Kasumi-1 (cell line): ENCODE measurements at places on chromosomes 13 and 19.
A peak's percentile ranks its signal among the peaks of the same experiment; 100 is the strongest.

GRCh38 chr19:55838906-55839305 lies 2.6 kb downstream of the NLRP4 start:
- DNase-seq, result no peak

- no peak for DNase-seq
Observed at GRCh38 chr19:23512151-23512925, 117.1 kb upstream of the ZNF91 start.

GRCh38 chr13:80473695-80474094 lies 132.8 kb upstream of the SPRY2 start:
- no peak for DNase-seq

DNA sequence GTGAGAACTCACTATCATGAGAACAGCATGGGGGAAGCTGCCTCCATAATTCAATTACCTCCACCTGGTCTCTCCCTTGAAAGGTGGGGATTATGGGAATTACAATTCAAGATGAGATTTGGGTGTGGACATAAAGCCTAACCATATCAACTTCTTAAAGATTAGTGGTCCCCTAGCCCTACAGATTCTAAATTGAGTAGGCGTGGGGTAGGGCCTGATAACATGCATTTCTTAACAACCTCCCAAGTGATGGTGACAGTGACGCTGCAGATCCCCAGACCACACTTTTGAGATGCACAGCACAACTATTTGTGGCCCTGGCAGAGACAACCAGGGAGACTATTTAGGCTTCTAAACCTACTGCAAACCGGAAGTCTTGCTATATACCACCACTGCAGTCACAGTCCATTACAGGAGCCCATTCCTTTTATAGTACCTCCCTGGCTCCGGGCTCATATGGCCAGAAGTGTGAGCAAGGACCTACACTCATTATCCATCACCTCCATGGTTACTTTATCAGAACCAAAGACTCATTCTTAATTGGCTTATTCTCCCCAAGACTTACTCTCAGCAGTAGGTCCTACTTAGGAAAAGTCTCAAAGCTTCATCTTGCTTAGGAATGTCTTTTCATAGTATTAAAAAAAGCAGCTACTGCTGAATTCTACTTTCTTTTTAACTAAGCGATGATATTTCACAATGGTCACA lies 2.1 kb upstream of the DPY19L3 start:
- DNase-seq, result no peak

GRCh38 chr13:74361274-74361673 lies 227.1 kb upstream of the KLF12 start:
- no peak for DNase-seq

DNA sequence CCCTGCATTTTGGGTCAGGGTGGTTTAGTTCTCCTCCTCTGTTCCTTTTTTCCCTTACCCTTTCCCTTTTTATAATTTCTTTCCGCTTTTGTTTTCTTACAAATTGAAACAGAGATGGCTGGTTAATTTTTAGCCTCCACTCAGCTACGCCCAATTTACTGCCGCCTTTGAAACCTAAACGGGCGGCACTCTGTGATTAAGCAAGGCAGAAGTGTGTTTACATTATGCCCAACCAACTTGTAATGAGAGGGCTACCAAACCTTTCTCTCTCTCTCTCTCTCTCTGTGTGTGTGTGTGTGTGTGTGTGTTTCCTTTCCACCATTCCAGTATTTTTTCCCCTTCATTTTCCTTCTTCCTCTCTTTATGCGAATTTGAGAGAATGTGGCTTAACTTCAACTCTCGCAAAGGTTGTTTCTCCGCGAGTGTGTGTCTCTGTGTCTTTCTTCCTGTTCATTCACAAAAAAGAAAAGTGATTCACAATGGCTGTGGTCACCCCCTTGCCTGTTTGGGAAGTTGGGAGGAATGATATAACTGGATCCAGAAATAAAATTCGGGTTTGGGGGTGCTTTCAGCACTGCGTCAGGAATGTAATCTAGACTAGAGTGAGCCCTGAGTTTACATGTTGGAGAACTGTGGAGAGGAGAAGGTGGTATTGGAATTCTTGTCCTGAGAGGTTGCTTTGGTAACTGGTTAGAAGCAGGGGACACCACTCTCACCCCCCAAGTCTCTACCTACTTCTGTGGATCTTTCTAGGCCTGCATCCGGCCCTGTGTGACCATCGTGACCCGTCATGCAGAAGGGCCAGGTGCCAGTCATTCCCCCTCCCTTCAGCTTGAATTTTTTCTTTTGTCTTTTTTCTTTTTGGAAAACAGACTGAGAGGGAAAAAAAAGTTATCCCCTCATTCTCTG lies 31.4 kb downstream of the NFIX start:
- DNase-seq, result no peak

- DNase-seq, result no peak
Observed at GRCh38 chr19:7383284-7383683, 34.5 kb downstream of the ARHGEF18 start.

GRCh38 chr13:25992076-25992475 lies 59.7 kb downstream of the SHISA2 start:
- DNase-seq, result no peak

GRCh38 chr13:51802631-51803418 lies 1.1 kb downstream of the DHRS12 start:
- DNase-seq, result no peak

DNA sequence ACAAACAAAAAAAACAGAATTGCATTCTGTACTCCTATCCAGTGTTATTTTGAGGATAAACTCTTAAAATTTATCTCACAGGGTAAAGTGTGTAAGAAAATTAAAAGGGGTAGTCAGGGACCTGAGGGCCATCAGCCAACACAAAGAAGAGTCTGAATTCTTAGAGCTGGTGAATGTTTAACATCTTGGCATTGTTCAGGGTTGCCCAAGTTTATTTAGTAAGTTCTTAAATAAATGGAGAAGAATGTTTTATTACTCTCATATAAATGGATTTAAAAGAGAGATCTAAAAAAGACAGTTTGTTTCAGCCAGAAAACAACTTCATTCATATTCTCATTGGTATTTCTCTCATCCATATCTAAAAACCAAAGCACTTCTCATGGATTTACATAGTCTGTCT lies 171.7 kb downstream of the LACC1 start:
- DNase-seq, result no peak

DNA sequence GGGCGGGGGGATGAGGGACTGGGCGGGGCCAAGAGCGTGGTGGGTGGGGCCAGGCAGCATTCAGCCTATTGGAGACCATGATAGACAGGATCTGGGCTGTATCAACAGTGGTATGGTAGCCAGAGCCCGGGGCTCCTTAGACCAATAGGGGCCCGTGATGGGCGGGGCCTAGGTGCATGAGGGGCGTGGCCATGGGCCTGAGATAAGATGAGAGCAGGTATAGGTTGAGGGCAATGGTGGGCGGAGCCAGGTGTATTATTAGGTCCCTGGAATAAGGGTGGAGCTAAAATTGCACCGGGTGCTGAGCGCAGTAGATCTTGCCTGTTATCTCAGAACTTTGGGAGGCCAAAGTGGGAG lies 5.3 kb downstream of the ABCA7 start:
- DNase-seq, result peak; percentile 76

DNA sequence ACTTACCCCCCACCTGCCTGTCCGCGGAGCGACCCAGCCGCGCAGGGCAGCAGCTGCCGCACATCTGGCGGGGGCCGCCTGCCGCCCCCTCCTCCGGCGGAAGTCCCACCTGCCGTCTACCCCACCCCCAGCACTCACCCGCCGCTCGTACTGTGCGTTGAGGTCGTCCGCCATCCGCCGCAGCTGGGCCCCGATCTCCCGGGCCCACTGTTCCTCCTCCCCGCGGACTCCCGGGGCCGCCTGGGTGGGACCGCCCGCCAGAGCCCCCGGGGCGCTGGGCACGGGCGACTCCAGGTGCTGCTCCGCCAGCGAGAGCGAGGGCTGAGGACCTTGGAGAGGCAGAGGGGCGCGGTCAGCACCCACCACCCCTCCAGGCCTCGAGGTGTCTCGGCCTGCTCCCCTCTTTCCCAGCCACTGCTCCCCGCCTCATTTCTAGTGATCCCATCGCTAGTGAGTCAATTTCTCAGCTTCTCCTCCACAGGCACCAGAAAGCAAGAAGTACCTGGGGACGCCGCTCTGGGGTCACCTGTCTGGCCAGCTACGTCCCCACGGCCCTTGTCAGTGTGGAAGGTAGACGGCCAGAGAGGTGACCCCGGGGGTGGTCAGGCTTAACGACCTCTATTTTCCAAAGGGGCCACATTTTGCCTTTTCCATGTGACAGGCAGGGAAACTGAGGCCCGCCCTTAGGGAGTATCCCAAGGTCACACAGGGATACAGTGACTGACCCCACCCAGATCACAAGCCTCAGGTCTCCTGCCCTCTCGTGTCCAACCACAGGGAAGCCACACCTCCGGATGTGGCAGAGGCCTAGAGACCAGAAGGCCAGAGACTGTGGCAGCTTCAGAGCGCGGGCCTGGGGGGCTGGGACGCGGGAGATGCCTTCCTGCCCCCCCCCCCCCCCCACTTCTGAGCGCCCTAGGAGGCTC lies 4.3 kb downstream of the BBC3 start:
- DNase-seq, result peak; percentile 17

DNA sequence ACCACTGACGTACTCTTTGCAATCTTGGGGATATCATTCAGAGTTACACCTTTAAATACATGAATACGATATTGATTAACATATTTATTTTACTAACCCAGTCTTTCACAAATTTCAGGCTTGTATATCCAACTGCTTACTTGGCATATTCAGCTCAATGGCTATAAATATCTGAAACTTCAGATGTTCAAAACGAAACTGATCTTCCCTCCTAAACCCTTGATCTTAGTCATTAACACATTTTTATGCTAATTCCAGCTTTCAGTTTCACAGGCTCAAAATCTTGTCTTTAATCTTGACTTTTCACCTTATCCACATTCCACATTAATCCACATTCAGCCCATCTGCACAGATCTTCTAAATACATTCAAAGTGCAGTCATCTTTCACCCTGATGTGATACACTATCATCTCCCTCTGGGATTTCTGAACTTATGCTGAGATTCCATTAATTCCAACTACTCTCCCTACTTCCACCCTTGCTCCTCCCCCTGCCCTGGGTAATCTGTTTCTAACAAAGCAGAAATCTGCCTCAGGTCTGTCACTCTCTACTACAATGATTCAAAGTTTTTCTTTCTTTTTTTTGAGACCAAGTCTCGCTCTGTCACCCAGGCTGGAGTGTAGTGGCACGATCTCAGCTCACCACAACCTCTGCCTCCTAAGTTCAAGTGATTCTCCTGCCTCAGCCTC lies 387.2 kb downstream of the GPC5 start:
- no peak for DNase-seq

DNA sequence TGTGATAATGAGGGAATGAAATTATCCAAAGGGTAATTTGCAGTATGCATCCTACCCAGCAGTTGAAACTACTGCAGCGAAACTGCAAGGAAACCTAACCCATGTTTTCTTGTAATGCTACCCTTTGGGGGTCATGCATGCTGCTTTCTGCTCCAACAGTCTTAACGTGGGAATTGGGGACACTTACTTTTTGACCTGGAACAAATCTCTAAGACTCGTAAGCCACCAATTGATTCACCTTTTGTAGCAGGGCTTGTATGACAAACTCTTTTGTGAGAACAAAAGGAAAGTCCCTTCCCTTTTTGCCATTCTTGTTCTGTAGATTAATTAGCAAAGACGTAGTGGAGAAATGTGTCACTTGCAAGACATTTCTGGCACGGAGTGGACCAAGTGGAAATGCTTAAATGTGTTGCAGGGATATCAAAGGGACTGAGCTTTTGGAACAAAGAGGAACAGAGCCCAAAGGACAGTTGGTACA lies 27.4 kb downstream of the LRCH1 start:
- no peak for DNase-seq

DNA sequence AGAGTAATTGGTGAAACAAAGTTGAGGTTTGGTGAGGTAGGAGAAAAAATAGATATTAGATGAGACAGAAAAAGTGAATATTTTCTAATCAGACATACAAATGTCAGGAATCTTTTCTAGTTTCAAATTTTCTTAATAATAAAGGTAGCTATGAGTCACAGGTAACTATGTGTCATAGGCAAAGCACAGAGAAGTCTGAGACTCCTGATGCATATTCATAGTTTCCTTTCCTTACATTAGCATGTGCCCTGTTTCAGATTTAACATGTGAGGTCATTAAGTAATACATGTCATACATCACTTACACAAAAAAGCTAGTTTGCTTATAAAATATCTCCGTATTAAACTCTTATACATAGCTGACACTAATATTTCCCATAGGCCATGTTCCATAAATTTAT lies 1141.3 kb upstream of the PCDH20 start:
- no peak for DNase-seq

- DNase-seq, result peak; percentile 92
Observed at GRCh38 chr19:44741841-44742329, 6.6 kb upstream of the BCL3 start.

DNA sequence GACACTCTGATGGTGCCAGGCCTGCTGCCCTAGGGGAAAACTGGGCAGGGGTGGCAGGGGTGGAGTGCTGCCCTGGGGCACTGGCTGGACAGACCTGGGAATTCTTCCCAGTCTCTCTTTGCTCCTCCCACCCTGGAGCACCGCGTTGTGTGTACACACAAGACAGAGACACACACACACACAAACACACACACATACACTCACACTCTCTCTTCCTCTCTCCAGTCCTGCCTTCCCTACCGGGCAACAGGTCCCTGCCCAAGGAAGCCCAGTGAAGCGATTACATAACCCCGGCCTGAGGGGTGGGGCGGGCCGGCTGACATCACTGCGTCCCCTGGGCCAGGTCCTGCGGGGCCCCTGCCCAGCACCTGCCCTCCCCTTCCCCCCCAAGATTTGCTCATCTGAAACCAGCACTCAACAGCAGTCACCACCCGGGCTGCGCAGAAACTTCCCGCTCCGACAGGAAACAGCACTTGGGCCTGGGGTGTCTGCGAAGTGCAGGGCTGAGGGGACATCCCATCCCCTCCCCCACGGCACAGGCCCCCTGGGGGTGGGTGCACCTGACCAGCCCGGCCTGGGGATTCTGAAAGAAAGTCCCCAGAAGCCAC lies 1.2 kb downstream of the MKNK2 start:
- DNase-seq, result peak; percentile 80

DNA sequence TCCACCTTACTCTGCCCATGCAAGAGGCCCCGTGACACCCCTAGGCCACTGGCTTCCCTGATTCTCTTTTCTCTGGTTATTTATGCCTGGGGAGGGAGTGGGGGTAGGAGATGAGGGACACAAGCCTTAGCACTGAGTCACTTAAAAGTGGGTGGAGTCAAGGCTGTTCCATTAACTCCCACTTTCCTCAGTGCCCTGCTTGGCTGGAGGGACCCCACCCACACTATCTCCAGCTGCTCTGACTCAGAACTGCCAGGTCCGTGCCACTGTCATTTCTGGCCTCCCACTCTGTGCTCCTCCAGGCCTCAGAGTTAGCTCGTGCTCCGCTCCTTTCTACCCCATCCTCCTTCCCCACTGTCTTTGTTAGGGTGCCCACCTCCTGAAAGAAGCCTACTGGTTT lies 113.4 kb upstream of the UQCRFS1 start:
- no peak for DNase-seq

- no peak for DNase-seq
Observed at GRCh38 chr19:52748336-52748950, 13.6 kb upstream of the ZNF611 start.

DNA sequence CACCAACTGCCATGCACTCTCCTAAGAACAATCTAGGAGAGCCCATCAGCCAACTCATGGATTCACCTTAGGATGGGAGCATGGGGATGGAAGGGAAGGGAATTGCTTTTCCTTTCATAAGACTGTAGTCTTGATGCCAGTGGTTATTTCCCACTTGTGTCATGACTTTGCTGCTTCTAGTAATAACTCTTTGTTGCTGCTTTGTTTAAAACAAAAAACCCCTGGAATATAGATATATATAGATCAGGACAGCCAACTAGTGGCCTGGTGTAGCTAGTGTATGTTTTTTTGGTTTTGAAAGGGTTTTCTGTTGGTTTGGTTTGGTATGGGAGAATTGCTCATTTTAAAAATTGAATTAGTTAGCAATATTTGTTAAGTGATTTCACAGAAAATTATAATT lies 39.3 kb upstream of the KCTD4 start:
- DNase-seq, result no peak
